Stimulated activated naive CD4-positive, alpha-beta T cell (primary cell): ENCODE measurements at places on chromosomes 16 and 17.

DNA sequence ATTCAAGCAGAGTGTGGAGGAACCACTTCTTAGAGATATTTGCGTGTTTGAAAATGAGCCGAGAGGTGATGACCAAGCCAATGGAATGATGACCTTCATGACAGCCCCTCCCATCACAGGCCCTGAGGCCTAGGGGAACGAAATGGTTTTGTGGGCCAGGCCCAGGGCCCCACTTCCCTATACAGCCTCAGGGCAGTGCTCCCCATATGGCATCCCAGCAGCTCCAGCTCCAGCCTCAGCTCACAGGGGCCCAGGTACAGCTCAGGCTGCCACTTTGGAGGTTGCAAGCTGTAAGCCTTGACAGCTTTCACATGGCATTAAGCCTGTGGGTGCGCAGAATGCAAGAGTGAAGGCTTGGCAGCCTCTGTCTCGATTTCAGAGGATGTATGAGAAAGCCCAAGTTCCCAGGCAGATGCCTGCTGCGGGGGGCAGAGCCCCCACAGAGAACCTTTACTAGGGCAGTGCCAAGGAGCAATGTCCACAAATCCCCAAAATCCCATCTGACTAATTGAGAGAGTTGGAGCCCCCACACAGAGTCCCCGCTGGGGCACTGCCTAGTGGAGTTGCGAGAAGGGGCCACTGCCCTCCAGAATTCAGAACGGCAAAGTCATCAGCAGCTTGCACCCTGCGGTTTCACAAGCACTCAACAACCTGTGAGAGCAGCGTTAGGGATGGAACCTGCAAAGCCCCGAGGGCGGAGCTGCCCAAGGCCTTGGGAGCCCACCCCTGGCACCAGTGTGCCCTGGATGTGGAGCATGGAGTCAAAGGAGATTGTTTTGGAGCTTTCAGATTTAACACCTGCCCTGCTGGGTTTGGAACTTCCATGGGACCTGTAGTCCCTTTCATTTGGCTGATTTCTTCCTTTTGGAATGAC, 21.2 kb downstream of the CHMP6 start:
- no peak for DNase-seq

DNA sequence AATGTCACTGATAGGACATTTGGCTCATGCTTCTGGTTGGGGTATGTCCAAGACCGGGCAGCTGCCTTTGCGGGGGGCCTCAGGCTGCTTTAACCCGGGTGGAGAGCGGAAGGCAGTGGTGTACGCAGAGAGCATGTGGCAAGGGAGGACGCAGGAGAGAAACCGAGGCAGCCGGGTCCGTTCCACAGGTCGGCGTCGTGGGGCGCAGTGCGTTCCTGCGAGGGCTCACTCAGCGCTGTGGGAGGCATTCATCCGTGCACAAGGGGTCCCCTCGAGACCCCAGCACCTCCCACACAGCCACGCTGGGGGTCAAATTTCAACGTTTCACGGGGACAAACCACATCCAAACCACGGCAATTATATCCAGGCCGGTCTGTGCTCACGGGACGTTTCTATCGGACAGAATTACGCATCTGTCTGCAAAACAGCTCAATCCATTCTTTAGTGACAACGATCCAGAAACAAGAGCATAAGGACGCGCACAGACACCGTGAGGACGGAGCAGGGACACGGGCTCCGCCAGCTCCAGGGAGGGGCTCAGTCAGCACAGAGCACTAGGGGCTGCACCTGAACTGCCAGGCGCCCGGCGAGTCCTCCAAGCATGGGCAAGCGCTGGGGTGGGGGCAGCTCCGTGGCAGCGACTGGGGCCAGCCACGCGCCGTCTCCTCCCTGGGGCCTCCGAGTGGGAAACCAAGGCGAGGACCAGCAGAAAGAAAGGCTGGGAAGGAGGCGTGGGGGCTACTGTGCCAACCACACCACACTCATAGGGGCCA, 108.4 kb upstream of the METRNL start:
- no peak for DNase-seq

DNA sequence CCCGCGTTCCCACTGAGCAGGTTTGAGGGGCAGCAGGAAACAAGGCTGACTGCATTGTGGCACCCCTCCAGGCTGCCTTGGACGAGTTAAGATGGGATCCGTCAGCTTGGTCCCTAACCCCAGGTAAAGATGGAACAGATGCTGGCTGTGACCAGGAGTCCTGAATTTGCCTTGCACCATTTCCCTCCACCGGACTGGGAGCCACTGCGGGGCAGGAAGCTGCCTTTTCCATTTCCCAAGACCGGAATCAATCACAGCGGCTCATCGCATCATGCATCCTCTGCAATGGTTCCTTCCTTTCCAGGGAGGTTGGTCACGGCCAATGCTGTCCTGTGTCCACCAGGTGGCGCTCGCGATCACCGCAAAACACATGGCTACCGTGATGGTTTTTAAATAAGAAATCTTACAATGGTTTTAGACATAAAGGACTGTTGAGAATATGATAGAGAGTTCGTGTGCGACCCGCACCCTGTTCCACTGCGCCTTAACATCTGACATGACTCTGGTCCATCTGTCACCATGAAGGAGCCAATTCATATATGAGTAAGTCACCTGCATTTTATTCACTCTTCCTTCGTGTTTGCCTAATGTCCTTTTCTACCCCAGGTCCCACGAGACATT, 6.8 kb upstream of the MEAK7 start:
- peak; percentile 85 for DNase-seq

GRCh38 chr17:11282586-11282985, 41.6 kb downstream of the SHISA6 start:
- no peak for DNase-seq

DNA sequence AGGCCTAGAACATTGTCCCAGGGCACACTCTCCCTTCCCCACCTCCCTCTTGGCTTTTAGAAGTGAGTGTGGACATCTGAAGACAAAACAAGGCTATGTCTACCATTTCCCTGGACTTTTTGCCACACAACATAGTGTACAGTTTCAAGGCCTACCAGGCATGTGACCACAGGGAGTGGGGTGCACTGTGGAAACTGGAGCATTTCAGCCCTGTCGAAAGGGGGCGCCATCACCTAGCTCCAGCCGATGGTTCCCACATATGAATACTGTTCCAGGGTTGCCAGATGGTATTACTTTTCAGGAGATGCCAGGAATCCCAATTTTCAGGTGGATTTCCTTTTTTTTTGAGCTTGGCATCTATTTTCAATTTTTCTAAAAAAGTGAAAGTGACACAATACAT, 140.7 kb downstream of the KATNIP start:
- no peak for DNase-seq

- no peak for DNase-seq
Measured at GRCh38 chr16:8370374-8371270, 219.7 kb downstream of the TMEM114 start.

GRCh38 chr17:77901481-77901880, 57.0 kb upstream of the TNRC6C start:
- no peak for DNase-seq

DNA sequence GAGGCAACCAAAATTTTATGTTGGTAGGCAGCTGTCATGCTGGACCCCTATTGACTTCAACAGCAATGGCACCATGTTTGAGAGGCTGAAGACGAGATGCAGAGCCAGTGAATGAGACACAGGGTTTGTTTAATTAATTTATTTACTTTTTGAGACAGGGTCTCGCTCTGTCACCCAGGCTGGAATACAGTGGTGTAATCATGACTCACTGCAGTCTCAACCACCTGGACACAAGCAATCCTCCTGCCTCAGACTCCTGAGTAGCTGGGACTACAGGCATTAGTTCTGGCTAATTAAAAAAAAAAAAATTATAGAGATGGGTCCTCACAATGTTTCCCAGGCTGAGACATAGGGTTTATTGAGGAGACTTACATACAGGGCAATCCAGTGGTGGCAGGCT, 36.2 kb upstream of the PPM1D start:
- DNase-seq, result no peak

DNA sequence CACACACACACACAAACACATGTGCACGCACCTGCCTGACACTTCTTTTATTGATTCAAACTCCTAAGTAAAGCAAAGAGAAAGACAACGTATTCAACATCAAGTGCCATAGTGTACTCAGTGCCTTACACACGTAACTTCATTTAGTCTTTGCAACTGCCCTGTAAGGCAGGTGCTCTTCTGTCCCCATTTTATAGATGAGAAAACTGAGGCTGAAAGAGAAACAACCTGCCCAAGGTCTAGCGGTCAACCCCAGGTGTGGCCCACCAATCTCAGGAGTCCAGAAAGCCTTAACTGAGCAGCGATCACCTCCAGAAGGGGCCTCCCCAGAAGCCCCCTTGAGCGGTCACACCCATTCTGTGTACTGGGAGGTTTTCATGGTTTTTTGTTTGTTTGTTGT, 10.3 kb upstream of the GSG1L start:
- DNase-seq, result no peak

DNA sequence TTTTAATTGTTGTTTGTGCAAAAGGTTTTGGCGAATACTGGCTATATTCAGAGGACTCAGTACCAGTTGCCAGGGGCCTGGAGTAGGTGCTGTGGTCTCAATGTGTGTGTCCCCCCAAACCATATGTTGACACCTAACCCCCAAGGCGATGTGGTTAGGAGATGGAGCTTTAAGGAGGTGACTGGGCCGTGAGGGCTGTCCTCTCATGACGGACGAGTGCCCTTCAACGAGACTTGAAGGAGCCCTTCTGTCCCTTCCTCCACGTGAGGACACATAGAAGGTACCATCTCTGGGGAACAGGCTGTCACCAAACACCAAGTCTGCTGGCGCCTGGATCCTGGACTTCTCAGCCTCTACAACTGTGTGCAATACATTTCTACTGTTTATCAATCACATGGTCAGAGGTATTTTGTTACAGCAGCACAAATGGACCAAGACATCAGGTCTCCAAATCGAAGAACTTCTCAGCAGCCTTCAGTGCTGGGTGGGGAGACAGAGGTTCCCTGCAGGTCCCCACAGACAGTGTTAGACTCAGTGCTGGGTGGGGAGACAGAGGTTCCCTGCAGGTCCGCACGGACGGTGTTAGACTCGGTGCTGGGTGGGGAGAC, 24.8 kb upstream of the METRNL start:
- no peak for DNase-seq

DNA sequence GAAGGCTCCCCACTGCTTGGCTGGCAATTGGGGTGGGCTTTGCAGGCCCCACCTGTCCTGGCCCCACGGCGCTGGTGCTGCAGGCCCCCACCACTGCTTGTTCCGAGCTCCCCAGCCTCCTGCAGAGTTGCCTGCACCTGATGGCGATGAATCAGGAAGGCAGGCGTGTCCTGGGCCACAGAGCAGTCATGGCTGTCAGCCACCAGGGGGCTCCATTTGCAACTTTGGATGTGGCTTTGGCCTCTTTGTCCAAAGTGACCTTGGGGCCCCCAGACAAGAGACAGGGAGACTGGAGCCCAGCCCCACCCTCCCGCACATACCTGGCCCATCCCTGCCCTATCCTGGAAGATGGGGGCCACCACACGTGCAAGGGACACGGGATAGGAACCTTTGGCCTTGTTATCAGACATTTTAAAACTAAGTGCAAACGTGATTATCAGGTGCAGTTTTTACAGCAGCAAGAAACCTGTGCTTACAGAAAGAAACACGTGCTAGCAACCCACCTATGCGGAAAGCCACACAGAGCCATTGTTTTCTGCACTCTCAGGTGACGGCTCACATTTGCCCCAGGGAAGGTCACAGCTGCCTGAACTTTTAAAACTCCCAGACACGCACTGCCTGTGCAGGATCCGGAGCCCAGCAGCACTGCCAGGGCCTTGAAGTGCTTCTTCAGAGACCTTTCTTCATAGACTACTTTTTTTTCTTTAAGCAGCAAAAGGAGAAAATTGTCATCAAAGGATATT, at the start of gene DNASE1:
Gene DNASE1, plus strand, starts transcription at position 443 of the 743 bp plus-strand sequence. CDS start 683 bp downstream, outside the sequence.
- DNase-seq, result peak; percentile 25

- DNase-seq, result no peak
Measured at GRCh38 chr17:1431631-1432104, 24.4 kb downstream of the CRK start.
